Cortex of kidney (tissue), 1 donor: ENCODE measurements at places on chromosomes 3 and 15.

DNA sequence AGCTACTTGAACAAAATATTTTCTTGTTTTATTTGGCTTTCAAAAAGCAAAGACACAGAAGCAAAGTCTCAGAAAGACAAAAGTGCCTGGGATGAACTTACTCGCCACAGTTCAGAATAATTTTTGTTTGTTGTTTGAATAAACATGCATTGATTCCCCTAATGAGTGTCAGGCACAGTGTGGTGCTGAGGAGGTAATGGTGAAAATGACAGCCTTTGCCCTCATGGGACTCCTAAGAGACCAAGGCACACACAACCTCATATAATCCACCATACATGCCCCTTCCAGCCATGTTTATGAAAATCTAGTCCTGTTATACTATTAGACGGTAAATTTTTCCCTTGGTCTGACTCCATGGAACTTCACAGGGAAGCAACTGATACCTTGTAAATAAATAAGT lies 2.5 kb downstream of the GOLIM4 start:
- no peak for DNase-seq

DNA sequence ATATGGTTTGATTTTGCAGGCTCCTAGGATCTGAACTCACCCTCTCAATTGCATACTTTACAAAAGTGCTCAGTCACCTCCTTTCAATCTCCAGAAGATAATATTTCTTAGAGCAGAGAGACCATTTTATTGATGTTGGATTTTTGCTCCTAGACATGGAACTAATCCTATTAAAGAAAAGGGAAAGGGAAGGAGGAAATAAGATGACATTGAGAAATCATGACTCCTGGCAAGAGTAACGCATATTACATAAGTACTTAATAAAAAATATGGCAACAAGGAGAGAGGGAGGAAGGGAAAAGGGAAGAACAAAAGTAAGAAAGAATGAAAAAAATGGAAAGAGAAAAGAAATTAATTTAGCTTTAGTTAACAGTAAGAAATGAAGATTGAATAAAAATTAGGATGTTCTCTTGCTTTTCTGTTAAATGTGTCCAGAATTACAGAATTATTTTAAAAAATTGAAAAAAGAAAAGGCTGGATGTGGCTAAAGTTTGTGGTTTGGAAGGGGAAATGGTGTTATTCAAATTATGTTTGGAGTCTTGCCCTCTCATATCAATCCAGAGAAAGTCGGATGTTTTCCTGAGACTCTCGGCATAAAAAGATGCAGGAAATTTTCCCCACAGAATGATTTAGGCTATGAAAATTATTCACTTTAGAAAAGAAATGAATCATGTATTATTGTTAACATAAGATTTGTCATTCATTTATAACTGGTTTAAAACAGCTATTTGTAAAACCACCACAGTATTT lies 474.0 kb downstream of the FGF12 start:
- no peak for DNase-seq

DNA sequence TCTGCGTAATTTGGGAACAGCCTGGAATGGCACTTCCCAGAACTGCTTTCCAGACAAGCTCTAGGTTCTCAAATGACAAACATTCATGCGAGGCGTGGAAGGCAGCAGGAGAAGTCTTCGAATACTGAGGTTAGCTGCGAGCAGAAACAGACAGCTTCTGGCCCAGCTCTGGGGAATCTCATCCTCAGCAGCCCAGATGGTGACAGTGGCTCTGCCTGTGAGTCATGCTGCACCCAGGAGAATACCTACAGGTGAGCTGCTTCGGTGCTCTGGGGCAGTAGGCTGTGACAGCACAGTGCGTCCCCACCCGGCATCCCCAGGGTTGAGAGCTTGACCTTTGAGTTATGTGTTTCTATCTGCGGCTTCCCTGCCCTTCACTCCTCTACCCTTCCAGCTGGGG lies 258.6 kb downstream of the KLF13 start:
- DNase-seq: no peak

DNA sequence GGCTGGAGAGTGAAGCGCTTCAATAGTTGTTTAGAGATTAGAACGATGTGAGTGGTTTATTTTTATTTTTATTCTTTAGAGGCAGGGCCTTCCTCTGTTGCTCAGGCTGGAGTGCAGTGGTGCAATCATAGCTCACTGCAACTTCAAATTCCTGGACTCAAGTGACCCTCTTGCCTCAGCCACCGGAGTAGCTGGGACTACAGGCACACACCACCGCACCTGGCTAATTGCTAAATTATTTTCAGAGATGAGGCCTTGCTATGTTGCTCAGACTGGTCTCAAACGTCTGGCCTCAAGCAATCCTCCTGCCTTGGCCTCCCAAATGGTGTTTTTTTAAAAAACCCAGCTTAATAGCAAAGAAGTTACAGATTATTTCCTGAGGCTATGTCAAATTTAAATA lies 29.0 kb downstream of the PPARG start:
- no peak for DNase-seq
